RWPE1 (cell line): ENCODE measurements at places on chromosomes 4 and X.

GRCh38 chrX:72201836-72202536 is 20.4 kb downstream of the PIN4 start:
- DNase-seq = peak; percentile 21

DNA sequence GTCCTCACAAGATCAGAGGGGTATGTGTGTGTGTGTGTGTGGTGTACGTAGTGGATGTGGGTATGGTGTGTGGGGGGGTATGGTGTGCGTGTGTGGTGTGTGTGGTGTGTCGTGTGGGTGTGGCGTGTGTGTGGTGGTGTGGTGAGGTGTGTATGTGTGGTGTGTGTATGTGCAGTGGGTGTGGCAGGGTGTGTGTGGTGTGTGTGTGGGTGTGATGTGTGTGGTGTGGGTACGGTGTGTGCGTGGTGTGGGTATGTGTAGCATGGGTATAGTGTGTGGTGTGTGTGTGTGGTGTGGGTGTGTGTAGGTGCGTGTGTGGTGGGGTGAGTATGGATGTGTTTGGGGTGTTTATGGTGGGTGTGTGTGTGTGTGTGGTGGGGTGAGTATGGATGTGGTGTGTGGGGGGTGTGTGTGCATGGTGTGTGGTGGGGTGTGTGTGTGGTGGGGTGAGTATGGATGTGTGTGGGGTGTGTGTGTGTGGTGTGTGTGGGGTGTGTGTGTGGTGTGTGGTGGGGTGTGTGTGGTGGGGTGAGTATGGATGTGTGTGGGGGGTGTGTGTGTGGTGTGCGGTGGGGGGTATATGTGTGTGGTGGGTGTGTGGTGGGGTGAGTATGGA is 182.0 kb downstream of the PALLD start:
- DNase-seq = no peak

DNA sequence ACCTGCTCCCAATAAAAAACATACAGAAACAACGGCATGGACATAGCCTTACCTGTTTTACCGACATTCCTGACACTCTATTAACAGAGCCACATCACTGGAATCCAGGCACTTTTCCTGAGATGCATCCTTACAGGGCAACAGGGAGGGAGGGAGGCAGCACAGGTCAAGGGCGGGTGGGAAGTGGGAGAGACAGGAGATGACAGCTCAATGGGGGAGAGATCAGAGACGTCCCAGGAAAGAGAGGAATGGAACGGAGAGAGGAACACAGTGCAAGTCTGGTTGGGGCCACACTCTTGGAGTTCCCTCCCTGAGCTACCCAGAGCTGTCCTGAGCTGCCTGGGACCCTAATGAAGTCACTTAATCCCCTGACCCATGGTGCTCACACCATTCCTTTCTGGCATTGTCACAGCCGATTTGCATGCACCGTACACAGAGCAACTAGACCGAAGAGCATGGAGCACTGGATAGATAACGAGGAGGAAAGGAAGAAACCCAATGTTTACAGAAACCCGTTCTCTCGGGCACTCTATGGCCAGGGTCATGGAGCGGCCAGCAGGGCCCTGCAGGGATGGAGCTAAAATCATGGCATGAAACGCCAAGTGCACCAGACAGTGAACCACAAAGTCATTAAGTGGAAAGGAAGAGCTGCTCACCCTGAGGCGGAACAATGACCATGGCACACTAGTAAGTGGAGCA is 93.1 kb downstream of the NSUN7 start:
- no peak for DNase-seq

DNA sequence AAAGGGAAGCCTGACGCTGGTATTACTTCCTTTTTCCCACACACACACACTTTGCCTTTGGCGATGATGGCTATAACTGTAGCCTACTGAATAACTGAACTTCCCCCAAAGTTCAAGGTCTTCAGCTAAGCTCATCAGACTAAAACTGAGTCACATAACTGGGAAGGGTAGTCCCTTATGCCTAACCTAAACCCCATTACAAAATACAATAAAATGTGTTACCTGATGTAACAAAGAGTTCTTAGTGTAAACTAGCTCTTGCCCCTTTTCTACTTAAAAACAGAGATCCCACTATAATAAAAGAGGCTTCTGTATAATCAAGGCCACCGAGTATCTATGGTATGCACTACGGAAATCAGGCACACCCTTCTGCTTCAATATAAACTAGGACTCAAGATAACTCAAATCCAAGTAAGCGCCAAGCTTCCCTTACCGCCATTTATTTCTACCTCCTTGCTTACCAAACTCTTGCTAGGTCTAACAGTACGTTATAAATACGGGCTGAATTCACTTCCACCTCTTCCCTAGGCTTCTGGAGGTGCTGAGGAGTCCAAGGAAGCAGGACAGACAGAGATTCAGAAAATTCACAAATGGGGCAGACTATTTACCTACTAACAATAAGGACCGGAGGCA is 2.4 kb downstream of the OTUD4 start:
- no peak for DNase-seq

GRCh38 chrX:40040686-40041461 is 56.9 kb downstream of the BCOR start:
- DNase-seq = no peak

GRCh38 chrX:153496590-153496959 is 1.8 kb downstream of the BGN start:
- DNase-seq = no peak

DNA sequence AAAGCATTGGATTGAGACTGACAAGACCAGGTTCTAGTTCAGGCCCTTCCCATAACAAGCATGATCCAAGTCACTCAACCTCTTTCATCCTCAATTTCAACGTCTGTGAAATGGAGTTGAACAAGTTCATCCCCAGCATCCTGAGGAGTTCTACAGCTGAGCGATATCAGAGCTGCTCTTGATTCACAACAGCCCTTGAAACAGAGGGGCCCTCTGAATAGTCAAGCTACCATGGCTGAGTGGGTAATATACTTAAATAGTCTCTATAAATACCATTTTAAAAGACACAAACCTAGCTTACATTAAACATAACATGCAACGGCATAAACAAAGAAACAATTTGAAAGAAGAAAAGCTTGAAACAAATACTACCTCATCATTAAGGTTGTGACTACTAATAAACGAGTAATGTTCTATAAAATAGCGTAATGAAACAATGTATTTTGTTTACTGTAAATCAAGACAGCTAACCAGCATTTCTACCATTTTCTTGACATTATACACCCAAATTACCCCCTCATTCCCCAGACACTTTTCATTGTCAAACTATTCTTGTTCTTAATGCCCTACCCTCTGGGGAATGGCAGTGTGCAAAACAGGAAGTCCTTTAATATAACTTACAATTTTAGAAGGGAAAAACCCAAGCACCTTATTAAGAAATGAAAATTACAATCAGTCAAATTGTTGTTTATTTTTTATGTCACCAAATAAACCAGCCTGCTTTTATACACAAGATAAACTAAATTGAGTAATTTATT is 202.3 kb downstream of the PARM1 start:
- no peak for DNase-seq

- no peak for DNase-seq
These were observed 138.8 kb downstream of the PDLIM5 start for GRCh38 chr4:94590493-94590892.
